ENCODE measurements at places on chromosomes 2 and 18.

GRCh38 chr2:176152350-176153181 is 1.2 kb downstream of the HOXD4 start:
- DNase-seq: no peak

GRCh38 chr2:219001577-219002394 is 8.6 kb upstream of the CRYBA2 start:
- DNase-seq: no peak

DNA sequence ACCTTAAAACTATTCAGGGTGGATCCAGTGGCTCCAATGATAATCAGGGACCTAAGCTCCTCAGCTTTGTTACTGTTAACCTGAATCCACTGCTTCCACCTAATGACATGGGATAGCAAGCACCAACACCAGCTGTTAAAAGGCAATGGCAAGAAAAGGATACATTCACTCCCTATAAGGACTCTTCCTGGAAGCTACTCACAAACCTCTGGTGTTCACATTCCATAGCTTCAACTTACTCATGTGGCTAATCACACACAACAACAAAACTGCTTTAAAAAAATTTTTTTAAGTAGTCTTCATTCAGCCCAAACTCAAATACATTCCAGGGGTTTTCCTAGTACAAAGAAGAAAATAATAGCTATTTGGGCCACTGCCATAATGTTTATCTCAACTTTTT is 24.5 kb downstream of the ROCK2 start:
- DNase-seq: no peak

DNA sequence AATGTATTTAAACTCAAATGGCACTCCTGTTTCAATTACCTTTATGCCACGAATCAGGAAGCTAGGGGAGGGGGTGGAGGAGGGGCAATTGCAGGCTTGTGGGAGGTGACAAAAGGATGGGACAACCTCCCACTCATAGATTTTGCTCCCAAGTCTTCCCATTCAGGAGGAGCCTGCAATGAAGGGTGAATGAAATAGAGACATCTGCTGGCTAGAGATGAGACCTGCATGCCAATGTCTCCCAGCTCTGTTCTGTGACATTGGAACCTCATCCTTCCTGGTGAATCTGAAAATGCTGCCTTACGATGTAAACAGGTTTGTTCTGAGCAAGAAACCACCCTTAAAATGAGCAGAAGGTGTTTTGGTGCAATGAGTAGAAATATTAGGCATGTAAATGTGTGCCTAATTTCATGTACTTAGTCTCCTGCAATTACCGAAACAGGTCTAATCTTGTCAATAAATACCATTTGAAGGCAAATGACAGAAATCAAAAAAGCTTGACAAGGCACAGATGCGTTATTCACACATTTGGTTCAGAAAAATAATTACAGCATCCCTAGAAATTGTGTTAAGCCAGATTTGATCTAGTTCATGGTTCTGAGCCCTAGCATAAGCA is 2.7 kb upstream of the PID1 start:
- DNase-seq: peak; percentile 79

DNA sequence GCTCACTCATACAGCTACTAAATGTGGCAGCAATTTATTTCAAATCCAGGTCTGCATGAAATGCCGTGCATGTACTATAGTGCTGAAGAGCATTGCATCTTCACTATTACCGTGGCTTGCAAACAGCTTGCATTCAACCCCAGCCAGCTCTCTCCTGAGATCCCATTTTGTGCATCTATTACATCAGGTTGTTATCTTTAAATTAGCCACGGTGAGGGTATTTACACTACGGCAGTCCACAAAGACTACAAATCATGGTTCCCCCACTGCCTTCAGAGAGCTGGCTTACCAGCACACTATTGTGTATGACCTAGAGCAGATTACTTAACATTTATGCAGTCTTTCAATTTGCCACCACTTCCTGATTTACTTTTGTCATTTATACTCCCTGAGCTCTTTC is 621.3 kb upstream of the LRATD1 start:
- no peak for DNase-seq

- DNase-seq: peak; percentile 12
Measured at GRCh38 chr2:150644298-150645067, 157.0 kb upstream of the RND3 start.

GRCh38 chr2:174209325-174209724 is 39.0 kb downstream of the OLA1 start:
- no peak for DNase-seq

DNA sequence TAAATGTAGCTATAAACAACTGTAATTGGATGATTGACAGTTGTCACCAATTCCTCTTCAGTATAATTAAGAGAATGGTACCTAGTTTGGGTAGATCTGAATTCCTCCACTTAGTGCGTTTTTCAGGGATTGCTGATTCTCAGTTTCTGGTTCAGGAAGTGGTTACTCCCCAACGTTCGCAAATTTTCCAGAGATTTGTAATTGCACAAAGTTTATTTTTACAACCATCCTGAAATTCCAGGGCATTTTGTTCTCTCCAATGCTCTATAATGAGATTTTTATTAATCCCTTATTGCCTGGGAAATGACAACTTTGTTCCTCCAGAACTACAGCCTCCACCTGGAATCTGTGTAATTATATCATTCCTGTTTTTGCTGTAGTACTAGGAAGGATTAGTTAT is 710.6 kb upstream of the ZEB2 start:
- peak; percentile 20 for DNase-seq

DNA sequence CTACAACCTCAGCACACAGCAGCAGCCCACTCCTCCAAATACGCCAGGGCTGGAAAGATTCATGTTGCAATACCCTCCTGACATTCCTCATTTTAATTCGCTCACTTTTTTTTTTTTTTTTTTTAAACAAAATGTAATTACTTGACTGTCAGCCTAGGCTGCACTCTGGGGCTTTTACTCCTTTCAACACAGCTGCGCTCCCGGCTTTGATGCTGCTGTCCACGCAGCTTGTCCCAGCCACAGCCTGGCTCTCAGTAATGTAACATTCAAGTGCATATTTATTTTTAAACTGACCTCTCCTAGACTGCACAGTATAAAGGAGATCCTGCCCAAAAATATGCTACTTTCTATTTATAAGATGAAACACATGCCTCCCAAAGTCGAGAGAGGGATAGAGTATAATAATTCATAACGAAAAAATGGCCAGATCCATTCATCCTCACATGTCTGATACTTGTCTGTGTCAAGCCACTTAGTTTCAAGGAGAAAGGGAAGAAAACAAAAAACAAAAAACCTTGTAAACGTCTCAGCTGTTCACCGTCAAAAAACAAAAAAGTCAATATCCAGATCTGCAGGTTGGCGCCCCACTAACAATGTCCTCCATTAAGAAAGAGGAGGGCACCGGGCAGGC is 949 bp downstream of the CDC42EP3 start:
- DNase-seq: no peak

DNA sequence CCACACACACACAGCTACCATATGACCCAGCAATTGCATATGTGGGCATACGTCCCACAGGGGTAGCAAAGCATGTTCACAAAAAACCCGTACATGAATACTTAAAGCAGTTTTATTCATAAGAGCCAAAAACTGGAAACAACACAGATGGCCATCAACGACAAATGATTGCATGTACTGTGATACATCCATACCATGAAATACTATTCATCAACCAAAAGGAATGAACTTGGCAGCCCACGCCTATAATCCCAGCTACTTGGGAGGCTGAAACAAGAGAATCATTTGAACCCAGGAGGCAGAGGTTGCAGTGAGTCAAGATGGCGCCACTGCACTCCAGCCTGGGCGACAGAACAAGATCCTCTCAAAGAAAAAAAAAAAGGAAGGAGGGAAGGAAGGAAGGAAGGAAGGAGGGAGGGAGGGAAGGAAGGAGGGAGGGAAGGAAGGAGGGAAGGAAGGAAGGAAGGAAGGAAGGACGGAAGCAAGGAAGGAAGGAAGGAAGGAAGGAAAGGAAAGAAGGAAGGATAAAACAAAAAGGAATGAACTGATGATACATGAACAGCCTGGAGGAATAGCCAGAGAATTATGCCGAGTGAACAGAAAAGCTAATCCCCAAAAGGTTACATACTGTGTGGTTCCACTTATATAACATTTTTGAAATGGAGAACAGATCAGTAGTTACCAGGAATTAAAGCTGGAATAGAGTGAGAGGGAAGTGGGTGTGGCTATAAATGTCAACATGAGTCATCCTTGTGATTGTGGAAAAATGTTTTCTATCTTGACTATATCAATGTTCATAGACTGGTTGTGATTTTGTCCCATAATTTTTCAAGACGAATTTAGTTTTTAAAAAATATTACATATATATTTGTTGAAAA is 19.6 kb upstream of the YPEL5 start:
- peak; percentile 43 for DNase-seq

- DNase-seq: peak; percentile 66
Measured at GRCh38 chr2:120552800-120553481, 182.7 kb upstream of the GLI2 start.

- DNase-seq: peak; percentile 41
Measured at GRCh38 chr2:144322379-144322778, 197.5 kb downstream of the ZEB2 start.

- no peak for DNase-seq
Measured at GRCh38 chr18:22165049-22165602, 4.3 kb upstream of the GATA6 start.

GRCh38 chr18:13218368-13218991 is at the start of gene LDLRAD4:
LDLRAD4 (plus strand) TSS chr18:13218760.
- DNase-seq: no peak

DNA sequence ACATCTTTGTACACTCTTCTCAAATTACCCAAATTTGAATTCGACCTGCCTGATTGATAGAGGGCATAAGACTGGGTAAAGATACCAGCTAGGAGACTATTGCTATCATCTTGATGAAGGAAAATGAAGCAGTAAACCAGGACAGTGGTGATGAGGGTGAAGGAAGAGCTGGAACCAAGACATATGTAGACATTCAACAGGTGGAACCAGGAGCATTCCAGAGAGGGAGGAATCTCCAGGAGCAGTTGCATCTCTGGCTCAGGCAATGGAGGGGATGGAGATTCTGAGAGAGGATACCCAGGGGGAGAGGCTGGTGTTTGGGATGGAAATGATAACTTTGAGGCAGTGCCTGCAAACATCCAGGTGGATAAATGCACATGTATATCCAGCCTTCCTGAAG is 41.6 kb downstream of the SDC1 start:
- DNase-seq: no peak

DNA sequence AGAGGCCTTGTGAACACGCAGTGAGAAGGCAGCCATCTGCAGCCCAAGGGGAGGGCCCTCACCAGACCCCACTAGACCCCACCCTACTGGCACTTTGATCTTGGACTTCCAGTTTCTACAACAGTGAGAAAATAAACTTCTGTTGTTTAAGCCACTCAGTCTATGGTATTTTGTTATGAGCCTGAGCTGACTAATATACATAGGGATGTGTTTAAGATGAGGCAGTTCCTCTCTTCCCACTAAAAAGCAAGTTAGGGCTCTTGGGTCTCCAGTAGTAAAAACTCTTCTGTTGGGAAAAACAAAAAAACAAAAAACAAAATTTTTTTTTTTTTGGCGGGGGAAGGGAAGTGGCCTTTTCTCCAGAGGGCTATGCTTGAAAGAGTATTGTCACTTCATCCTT is 233.2 kb upstream of the SMAD7 start:
- peak; percentile 28 for DNase-seq

GRCh38 chr2:230886671-230887071 is 21.9 kb downstream of the ITM2C start:
- DNase-seq: no peak

DNA sequence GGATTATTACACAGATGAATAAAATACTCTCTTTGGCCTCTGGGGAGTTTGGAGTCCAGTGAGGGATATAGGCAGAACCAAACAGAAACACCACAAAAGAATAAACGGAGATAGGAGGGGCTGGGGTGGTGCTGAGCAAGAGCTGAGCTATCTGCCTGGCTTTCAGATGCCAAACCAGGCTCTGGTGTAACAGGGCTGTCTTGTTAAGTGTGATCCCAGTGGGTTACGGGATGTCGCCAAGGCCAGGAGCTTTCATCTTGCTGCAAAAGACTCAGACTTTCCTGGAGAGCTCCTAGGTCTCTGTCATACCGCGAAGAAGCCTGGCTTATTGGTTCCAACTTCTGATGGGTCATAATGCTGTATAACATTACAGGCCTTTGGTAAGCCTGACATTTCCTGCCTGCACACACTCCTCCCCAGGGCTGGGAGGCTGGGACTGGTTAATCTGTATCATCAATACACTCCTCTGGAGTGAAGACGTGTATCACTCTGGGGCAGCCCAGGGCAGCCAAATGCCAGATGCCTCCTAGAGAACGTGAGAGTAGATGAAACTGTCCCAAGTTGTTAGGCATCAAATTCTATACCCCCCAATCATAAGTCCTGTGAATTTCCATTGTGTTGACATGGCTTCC is 60.5 kb downstream of the STPG4 start:
- DNase-seq: peak; percentile 73

- no peak for DNase-seq
Measured at GRCh38 chr2:224934526-224935188, 107.6 kb downstream of the DOCK10 start.

DNA sequence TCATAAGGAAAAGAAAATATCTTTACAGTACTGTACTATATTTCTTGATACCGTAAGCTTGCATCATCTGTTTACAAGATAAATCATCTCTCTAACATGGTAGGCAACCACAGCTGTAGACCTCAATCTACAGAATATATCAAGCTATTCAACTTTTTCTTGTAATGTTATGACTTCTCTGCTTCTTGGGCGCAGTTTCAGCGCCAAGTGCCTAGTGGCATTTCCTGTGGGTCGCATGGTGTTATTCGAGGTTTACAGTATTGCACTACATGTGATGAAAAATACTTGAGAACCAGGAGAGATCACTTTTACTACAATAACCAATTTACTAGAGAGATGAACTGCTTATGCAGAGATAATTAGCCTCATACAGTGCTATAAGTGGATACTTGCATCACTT is 34.0 kb upstream of the SESTD1 start:
- no peak for DNase-seq

GRCh38 chr18:32530947-32531651 is 60.4 kb upstream of the GAREM1 start:
- no peak for DNase-seq

- DNase-seq: no peak
Measured at GRCh38 chr18:37584217-37584616, 18.6 kb upstream of the CELF4 start.

DNA sequence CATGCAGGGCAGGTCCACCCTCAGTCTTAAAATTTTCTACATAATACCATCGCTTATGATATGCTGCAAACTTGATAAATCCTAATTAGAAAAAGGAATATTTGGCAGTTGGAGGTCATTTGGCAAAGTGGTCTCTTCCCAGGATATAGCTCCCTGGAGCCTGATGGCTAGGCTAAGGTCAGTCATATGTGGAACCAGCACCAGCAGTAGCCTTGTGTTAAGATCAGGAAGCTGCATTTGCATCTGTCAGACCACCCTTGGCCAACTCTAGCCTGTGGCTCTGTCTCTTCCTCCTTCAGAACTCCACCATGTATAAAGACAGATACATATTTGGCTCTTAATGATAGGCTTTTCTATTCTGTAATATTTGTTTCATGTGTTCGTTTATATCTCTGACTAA is 5.4 kb upstream of the HK2 start:
- DNase-seq: no peak

DNA sequence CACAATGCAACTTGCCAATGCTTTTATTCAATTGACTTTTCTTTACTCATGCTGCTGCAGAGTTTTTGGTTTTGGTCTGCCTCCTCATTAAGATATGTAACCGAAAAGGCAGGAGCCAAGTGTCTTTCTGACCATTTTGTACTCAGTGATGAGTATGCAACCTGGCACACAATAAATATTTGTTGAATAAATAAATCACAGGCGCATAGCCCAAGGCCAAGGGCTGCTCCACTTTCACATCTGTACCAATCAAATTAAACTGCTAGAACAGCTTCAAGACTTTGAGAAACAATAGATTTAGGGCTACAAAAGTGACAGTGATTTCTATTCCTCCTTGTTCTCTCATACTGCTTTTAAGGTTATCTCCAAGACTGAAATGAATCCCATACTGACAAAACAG is 828.2 kb downstream of the RNF144A start:
- DNase-seq: no peak
